ENCODE measurements at places on chromosomes 3 and 15.

GRCh38 chr3:153209596-153209995 is 47.6 kb downstream of the RAP2B start:
- DNase-seq, result no peak

GRCh38 chr3:4271834-4272233 is 31.3 kb upstream of the SETMAR start:
- DNase-seq, result no peak

DNA sequence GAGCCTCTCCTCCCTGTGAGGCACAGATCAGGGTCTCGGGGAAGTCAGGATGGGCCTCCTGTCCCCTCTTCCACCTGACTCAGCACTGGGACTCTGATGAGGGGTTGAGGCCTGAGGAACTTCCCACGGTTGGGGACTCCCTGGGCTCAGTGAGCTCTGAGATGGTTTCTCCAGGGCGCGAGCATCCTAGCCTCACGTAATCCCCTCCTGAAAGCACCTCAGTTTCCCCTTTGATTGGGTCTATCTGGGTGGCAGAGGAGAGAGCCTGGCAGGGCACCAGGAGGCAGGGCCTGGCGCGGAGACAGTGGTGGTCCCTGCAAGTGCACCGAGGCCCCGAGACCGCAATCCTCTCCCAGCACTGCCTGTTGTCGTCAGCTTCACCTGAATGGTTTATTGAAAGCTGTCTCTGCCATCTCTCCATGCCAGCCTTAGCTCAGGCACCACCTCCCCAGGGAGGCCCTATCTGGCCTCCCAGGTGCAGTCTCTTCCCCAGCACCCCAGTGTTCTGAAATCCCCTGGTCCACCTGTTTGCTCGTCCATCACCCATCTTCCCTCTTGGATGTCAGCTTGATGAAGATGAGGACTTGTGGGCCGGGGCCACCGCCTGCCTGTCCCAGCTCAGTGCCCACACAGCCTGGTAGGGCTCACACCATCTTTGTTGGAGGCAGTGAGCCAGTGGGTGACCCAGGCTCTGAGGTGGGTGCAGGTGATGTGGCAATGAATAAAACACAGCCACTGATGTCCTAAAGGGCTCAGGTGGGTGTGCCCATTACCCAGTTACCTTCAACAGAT is 52.2 kb upstream of the PCSK6 start:
- no peak for DNase-seq

- DNase-seq, result no peak
These were observed 93.1 kb downstream of the C3orf70 start for GRCh38 chr3:185059766-185060165.

DNA sequence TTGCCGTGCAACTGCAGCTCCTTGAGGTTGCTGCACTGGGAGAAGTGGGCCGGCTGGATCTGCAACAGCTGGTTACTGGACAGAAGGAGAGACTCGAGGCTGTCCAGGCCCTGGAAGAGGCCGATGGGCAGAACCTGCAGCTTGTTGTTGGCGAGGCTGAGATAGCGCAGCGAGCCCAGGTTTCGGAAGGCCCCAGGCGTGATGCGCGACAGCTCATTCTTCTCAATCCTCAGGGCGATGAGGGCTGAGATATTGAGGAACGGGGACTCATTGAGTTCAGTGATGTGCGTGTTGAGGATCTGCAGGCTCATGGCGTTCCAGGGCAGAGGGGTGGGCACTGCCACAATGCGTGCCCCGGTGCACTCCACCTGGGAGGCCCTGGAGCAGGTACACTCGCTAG is 9.0 kb downstream of the LRRC15 start:
- DNase-seq, result no peak

DNA sequence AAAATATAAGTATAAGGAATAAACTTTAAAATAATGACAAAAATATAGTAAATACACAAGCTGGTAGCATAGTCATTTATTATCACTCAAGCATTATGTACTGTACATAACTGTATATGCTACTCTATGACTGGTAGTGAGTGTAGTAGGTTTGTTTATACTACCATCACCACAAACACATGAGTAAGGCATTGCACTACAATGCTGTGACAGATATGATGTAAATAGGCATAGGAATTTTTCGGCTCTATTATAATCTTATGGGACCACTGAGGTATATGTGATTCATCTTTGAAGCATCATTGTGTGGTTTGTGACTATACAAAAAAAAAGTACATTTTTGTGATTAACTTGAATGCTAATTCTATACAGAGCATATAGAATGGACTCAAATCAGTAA is 35.3 kb upstream of the FBN1 start:
- no peak for DNase-seq

- peak; percentile 44 for DNase-seq
These were observed 5.9 kb upstream of the GRAMD2A start for GRCh38 chr15:72203507-72203837.

DNA sequence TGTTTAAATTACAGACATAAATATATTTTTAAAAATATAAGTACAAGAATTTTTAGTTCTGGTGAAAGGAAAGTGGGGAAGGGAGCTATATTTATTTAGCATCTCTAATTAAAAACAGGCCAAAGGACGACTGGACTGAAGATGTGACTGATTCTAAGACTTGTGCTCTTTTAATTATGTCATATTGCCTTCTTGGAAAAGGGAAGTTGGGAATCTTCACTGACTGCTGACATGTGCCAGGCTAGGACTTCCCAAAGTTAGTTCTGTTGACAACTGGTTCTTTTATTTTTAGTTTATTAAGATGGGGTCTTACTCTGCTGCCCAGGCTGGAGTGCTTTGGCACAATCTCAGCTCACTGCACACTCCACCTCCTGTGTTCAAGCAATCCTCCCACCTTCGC is 13.5 kb downstream of the CNOT10 start:
- DNase-seq, result no peak

- no peak for DNase-seq
These were observed 385.8 kb upstream of the CNTN6 start for GRCh38 chr3:707041-707440.

GRCh38 chr3:3334491-3334890 is 155.0 kb upstream of the CRBN start:
- DNase-seq, result no peak

DNA sequence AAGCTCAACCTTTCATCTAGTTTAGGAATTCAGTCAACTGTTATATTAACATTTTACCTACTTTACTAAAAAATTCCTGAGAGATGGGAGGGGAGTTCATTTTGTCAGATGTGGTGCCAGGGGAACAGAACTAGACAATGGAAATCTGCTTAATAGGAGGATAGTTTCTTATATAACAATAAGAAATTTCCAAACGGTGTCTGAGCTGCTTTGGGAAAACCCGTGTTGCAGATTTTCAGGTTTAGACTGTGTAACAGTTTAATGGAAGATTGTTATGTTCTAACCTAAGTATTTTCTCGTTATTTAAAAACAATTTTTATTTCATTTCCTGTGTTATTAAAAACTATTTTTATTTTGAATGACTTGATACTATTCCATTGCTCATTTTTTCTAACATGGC is 19.3 kb downstream of the IQGAP1 start:
- no peak for DNase-seq

DNA sequence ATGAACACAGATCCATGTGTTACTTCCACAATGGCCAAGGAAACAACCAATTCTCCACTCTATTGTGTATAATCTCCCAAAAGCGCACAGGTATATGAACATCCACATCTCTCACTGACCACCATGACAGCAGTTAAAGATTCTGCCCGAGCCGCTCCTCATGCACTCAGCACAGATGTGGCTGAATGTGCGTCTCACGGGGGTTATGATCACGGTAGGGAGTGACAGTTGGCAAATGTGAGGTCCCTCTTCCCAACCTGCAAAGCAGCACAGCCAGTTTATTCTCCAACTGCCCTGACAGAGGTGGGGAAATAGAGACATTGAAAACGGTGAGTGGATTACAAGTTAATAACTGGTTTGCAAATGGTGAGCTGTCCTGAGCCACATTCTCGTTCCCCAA is 17.6 kb downstream of the FOXP1 start:
- no peak for DNase-seq

GRCh38 chr3:194450341-194450740 is 36.5 kb downstream of the ATP13A3 start:
- no peak for DNase-seq

GRCh38 chr3:136366289-136366688 is 116.1 kb downstream of the PCCB start:
- DNase-seq, result no peak

GRCh38 chr3:44109771-44110361 is 131.8 kb upstream of the TOPAZ1 start:
- no peak for DNase-seq

DNA sequence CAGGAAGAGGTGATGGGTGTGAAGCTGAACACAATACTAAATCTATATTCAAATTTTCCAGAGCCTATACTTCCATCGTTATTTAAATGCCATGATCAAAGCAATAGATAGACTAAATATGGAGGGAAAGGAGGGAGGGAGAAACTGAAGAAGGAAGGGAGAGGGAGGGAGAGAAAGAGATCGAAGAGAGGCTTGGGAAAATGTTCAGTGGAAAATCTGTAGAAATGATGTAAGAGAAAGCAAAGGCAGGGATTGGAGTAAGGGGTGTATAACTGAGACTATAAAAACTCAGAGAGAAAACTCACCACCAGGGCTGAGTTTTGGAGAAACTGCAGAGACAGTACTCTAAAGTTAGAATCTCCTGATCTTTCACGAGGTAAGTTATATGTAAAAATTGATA is at the start of gene OSTN:
OSTN (plus strand) TSS at position 310 of the 400 bp plus-strand sequence. CDS start 13,292 bp downstream, outside the sequence.
- no peak for DNase-seq

GRCh38 chr3:194369522-194370279 is at the start of gene LRRC15:
Gene LRRC15 (minus strand): TSS chr3:194369743. CDS start chr3:194361043, 8,700 bp downstream.
- DNase-seq, result no peak

Data from activated CD8-positive, alpha-beta memory T cell treated with anti-CD3 and anti-CD28 coated beads, Interleukin-2, amount 50 U/mL, for 48 hours (primary cell).